ENCODE measurements at places on chromosomes 3 and 15.

- DNase-seq, result no peak
These were observed 168.9 kb downstream of the RAP2B start for GRCh38 chr3:153330901-153331300.

GRCh38 chr15:38069511-38070011, 135.1 kb downstream of the TMCO5A start:
- DNase-seq, result no peak

- DNase-seq, result no peak
These were observed 227.7 kb upstream of the TOPAZ1 start for GRCh38 chr3:44013967-44014366.

DNA sequence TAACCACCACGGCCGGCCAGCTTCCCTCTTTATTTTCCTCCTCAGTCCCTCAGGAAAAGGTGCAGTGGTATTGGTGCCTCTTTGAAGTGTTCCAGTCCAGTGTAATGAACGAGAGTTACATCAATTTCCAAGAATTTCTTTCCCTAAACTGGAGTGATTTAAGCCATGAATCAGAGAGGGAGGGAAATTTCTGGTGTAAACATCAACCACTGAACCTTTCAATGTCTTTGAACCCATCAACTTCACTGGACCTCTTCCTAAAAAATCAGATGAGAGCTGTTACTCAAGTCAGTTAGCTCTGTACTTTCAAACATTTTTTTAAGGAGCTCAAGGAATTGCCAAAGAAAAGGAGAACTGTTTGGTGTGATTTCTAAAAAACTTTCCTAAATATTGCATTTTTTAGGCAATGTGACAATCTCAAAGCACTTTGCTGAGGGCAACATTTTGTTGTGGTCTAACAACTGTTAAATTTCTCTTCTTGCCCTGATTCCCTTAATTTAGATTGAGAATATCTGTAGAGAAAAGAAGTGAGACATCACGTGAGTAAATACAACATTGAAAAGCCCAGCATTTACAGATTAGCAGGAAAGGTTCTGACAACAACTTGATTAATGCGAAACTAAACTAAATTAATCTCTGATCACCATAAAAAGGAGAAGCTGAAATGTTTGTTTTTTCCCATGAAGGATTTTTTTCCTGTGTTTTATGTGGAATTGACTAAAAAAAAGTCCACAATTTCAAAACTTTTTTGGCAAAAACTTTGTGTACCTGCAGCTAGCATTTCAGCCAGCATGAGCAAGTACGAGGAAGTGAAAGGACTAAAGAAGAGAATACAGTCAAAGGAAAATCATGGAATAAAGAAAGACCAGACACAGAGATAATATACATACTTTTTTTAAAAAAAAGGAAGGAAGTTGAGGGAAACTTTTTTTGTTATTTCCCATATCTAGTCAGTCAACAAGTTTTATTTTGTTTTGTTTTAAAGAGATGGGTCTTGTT, 9.1 kb upstream of the DAZL start:
- DNase-seq, result no peak

- DNase-seq, result no peak
These were observed 122.7 kb downstream of the PGPEP1L start for GRCh38 chr15:98884894-98885293.

DNA sequence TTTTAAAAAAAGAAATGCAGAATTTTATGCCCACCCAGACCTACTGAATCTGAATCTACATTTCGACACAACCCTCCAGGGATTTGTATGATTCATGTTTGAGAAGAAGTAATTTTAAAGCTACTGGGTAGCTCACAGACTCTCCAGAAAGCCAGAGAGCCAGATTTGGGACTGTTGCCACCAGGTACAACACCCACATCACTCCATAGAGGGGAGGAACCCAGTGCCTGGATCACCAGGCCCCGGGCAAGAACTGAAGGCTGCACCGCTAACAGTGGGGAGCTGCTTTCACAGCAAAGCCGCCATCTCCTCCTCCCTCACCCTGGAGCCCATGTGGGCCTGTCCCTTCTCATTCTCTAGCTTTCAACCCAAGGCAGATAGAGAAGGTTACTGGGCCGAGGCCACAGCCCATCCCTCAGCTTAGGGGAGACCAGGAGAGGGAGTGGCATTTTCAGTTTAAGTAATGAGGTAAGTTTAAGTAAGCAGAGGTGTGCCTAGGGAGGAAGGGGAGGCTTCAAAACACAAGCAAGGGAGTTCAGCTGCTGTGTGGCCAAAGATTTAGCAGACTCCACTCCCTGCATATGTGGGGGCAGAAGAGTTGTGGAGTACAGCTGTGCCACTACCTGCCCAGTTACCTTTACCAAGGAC, 109.8 kb downstream of the IL12A start:
- no peak for DNase-seq

DNA sequence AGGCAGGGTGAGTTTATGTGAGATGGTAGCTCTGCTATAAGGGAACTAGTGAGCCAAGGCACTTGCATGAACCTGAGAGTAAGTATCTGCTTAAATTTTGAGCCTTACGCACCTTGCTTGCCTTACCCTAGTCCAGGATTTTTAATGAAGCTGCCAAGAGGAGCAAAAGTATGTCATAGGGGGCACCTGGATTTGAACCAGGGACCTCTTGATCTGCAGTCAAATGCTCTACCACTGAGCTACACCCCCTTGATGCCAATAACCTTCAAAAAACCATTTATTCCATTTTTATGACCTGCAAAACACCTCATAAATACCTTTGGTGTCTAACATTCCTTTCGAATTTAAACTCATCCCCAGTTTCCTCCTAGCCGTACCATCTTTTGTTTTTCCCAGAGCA, 88.3 kb upstream of the ACP3 start:
- DNase-seq, result no peak

GRCh38 chr3:18369551-18370185, 55.5 kb downstream of the SATB1 start:
- DNase-seq, result no peak

GRCh38 chr3:18546632-18547031, 121.5 kb upstream of the SATB1 start:
- DNase-seq, result no peak

GRCh38 chr15:51702710-51703109, 21.4 kb downstream of the SCG3 start:
- DNase-seq, result no peak

DNA sequence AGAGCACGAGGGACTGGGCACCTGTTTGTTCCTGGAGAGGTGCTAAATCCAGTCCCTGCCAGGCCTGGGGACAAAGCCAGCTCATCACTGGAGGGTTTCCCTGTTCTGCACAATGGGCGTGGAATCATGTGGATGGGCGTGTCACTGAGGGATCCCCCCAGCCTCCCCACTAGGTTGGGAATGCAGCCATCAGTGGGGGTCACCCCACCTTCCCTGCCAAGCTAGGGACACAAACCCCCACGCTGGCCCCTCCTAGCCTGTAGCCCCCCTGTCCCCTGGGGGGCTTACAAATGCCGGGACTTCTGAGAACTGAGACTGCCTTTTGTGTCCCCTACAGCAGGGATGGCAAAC, 61.9 kb downstream of the NSMCE3 start:
- no peak for DNase-seq

GRCh38 chr15:36330598-36330997, 248.8 kb upstream of the CDIN1 start:
- DNase-seq, result no peak

DNA sequence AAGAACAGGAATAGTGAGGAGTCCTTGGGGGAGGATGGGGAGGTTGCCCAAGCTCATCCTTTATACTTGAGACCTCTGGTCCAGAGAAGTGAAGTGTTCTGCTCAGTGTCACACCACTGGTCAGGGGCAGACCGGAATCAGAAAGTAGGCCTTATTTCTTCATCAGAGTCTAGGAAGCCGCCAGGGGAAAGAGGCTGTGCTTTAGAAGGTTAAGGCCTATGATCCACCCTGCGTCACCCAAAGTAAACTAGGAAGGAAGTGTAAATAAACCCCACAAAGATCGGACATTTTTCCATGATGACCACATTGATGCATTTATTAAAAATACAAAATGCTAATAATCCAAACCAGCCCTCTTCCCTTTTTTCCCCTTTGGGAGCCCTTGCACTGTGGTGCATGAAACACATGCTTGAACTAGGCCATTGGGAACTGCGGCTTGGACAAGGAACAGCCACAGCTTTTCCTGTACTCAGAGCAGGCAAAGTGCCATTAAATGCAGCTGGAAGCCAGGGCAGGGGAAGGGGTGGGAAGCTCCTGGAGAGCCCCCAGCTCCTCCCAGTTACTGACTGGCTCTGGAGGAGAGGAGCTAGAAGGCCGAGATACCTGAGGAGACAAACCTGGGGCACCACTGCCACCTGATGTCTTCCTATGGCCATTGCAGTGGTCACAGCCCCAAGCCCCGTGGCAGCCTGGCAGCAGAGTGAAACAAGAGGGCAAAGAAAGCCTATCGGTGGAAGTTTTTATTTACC, 37.0 kb downstream of the CDC25A start:
- DNase-seq, result no peak

DNA sequence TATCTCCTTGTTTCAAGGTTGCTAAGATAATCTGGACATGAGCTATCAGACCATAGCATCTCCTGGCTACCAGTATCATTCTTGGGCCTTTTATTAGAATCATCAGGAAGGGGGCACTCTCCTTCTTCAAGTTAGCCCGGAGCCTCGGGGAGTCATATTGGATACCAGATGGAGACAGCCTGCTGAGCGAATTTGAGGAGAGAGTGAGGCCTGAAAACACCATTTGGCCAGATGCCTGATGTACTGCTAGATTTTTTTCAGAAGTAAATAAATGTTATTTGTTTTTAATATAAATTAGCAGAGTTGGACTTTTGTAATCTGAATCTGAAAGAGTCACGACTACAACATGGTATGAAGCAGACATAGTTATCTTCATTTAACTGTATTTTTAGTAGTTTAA, 848.6 kb downstream of the IGSF11 start:
- no peak for DNase-seq

DNA sequence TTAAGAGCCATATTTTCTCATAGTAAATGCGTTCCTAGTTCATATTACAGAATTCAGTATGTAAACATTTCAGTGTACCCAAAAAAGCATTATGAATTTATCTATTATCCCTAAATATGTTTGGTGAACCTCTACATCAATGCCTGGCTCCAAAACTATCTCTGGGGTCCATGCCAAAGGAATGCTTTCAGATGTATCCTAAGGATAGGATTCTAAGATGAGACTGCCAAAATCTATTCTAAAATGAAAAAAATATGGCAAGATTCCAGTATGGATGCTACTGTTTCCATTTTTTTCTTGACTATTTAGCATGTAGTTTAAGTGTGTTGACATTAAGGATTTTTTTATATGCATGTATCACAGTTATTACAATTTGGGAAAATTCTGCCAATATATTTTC, 18.8 kb downstream of the EIF5A2 start:
- DNase-seq, result no peak

GRCh38 chr3:23999012-23999641, 54.0 kb downstream of the NR1D2 start:
- DNase-seq, result peak; percentile 42

All from left renal cortex interstitium (tissue), 4 donors.